ENCODE measurements at places on chromosomes 7 and 10.

DNA sequence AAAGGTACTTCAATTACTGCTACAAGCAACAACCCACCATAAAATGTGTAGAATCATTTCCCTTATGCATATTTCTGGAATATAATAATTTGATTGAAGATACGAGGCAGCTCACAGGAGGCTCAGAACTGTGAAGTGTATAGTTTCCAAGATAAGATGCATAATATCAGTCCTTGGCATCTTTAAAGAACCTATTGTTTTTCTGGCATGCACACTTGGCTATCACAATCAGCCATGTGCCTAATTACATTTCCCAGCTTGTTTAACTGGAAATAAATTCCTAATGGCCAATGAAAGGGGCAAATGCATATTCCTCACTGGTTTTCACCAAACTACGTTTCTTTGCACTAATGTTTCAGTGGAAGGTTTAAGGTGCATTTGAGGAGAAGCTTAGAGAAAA lies 83.4 kb upstream of the LRRC18 start:
- no peak for DNase-seq

- DNase-seq, result no peak
Measured at GRCh38 chr7:30613366-30614325, 19.0 kb downstream of the GARS1 start.

GRCh38 chr7:64181586-64181985 lies 25.4 kb upstream of the ZNF735 start:
- no peak for DNase-seq

- peak; percentile 9 for DNase-seq
Measured at GRCh38 chr7:703049-703448, 23.4 kb upstream of the DNAAF5 start.

DNA sequence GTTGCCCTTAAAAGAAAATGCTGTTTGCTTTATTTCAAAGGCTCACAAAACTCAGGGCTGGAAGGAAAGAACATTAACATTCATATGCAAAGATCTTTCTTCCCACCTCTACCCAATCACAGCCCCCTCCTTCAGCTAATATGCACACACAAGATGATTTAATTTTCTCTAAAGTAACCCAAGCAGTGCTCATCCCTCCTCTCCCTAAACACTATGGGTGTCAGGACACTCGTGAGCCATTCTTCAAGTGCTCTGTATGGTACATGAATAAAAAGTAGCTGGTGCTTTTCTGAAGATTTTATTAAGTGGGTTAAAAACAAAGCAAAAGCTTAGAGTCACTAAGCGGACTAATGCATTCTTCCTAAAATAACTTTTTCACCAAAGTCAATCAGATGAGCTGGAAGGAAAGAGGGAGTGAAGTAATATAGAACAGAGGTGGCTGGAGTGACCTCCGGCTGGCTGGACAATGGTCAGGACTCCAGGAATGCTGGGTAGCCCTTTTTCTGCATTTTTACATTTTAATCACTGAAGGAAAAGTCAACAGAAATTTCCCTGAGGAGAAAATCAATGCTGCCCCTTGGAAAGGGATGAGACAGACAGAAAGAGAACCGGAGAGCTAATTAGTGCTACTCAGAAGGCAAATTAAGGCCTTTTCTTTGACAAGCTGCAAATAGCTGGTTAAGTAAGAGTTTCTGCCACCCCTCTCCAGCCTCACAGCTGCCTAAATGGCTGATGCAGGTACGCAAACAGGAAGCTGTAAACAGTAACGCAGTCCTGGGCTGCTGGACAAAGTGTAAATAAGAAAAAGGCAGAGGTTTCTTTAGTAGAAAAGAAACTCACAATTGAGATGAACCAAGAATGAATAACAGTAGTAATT lies 6.6 kb downstream of the DGKI start:
- DNase-seq, result no peak

GRCh38 chr7:35725280-35725680 lies 30.3 kb upstream of the HERPUD2 start:
- DNase-seq, result no peak

DNA sequence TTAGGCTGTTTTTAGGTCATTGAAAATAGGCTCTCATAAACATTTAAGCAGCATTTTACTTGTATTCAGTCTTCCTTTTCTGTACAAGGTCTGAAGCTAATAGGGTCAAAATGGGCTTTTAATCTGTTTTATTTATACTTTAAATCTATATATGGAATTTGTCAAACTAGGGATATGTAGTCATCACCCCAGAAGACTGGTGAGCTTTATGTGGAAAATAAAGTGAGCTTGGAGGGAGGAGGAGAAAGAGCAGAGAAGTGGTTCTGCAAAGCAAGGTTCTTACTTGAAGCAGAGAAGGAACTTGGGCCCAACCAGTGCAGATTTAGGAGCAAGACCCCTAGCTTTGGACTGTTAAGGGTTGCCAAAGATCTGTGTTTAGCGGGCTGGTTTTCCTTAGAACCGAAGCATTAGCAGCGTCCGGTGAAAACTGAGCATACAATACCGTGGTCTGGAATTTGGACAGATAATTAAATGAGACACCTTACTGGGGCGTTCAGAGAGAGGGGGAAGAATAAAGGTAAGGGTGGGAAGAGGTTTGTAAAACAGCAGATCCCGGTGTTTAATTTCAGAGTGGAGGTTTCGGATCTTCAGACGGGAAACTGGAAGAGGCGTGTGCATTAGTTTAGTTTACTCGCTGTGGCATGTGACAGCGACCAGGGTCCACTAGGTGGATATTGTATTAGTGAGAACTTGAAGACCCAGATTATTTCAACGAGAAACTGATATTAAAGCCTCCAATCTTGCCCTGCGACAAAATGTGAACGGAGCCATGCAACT lies 2.4 kb downstream of the BAMBI start:
- DNase-seq, result no peak

DNA sequence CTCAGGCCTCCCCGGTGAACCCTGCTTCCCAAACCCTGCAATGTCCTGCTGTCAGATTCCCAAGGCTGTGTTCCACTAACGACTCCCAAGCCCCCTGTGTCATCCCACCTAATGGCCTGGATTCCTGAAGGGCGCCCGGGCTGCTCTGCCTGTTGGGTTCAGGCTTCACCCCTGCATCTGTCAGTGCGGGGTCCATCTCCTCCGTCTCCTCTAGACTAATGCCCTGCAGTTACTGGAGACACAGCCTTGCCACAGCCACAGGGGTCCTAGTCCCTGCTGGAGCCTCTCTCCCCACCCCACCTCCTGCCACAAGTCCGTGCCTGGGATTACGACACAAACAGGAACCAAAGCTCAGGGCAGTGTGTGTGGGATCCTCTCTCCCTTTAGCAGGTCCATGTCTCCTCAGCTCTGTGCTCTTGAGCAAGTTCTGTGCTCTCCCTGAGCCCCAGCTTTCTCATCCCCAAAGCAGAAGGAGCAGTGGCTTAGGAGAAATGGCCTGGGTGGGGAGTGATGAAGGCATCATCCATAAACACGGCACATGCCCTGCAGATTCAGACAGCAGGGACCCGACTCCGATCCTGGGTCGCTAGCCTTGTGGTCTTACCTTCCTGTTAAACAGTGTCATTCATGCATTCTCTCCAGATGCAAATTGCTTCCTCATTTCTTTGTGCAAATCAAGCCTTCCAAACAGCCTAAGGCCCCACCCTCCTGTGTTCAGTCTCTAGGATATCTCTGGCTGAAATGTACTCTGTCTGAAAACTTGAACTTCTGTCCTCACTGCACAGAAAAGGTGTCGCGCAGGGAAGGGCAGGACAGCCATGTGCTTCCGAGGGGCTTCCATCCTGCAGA lies 8.2 kb upstream of the RBP3 start:
- DNase-seq, result no peak

- DNase-seq, result no peak
Measured at GRCh38 chr10:33154590-33154989, 179.9 kb downstream of the NRP1 start.

DNA sequence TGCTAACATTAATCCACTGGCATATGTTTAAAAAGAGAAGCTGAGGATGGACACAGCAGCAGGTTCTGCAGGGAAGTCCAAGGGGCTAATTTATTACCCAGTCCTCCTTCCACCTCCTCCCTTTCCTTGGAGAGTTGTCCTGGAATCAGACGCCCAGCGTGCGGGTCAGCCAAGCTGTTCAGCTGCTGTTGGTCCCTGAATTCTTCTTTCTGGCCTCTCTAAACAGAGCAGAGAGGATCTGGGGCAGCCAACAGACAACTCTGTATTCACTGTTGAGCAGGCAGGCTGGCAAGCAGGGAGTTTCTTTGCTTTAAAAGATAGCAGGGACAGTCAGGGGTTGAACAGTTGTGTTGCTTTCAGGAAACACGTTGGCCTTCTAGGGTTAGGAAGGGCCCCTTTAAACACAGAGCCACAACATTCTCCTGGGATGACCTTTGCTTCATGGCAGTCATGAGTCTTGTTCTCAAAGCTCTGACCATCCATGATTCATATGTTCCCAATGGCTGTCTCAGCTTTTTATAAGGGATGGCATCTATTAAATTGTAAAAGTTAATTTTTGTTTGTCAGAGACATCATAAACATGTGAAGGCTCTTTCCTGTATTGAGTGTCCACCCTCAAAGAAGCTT lies 217.0 kb downstream of the CREB5 start:
- DNase-seq, result no peak

DNA sequence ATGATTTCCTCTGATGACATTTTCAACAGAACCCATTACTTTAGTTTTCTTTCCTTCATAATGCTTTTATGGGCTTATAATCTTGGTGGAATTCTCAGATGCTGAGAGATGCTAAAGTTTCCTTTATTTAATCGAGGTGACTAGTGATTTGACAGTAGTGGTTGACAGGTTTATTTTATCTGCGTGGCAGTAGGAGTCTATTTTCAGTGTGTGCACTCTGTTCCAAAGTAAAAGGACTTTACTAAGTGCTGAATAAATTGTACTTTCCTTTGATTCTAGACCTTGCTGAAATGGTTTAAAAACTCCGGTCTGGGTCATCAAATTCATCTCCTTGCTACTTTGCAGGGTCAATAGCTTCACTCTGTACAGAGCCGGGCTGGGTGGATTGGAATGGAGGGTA lies 900.3 kb downstream of the LRMDA start:
- DNase-seq, result no peak

GRCh38 chr10:91574236-91574635 lies 58.6 kb downstream of the PPP1R3C start:
- no peak for DNase-seq

GRCh38 chr10:18829259-18829658 lies 170.0 kb downstream of the ARL5B start:
- DNase-seq, result no peak

- DNase-seq, result peak; percentile 67
Measured at GRCh38 chr10:86165666-86166065, 200.9 kb downstream of the GRID1 start.

DNA sequence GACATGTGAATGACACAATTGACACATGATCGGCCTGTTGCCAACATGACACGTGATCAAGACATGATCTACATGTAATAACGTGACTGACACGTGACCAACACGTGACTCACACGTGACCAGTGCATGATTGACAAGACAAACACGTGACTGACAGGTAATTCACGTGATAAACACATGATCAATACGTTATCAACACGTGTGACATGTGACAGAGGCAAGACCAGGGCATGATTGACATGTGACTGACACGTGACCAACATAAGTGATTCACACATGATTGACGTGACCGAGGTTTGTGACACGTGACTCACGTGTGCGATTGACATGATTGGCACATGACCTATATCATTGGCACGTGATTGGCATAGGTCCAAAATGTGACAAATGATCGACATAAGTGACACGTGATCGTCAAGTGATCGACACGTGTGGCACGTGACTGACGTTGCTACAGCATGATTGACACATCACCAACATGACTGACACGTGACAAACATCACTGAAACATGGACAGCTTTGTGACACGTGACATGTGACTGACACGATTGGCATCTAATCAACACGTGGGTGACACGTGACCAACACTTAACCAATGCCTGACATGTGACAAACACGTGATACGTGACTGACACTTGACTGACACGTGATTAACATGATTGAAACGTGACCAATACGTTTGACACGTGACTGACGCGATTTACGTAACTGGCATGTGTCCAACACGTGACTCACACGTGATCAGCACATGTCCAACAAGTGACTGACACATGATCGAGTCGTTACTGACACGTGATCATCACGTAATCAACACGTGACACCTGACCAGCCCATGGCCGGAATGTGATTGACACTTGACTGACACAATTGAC lies 23.0 kb downstream of the CRPPA start:
- peak; percentile 58 for DNase-seq

- DNase-seq, result no peak
Measured at GRCh38 chr10:59894114-59894513, 12.2 kb downstream of the CCDC6 start.

All from posterior vena cava (tissue), 2 donors.